ENCODE measurements at places on chromosomes 6 and 20.

GRCh38 chr20:37759052-37759553, 65.3 kb downstream of the CTNNBL1 start:
- no peak for DNase-seq

GRCh38 chr6:36794713-36795065, 44.6 kb downstream of the CPNE5 start:
- DNase-seq: no peak

GRCh38 chr6:84575264-84575663, 189.1 kb downstream of the TBX18 start:
- DNase-seq: no peak

DNA sequence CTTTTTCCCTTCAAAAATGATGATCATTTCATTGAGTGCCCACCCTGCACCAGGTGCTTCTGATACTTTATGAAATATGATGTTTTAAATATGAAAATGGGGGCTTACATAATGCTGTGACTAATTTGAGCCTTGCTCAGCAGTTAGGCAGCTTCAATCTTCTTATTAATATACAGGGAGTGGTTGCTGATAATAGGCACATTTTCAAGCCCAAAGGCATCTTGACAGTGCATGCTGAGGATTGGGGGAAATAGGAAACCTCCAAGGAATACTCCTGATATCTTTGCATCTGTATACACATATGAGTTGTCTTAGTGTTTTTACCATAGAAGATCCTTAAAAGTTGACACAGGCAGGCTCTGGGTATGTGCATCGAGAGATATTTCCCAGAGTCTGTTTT, 262.3 kb upstream of the SASH1 start:
- DNase-seq: no peak

GRCh38 chr6:163625265-163625664, 210.7 kb downstream of the QKI start:
- DNase-seq: no peak

DNA sequence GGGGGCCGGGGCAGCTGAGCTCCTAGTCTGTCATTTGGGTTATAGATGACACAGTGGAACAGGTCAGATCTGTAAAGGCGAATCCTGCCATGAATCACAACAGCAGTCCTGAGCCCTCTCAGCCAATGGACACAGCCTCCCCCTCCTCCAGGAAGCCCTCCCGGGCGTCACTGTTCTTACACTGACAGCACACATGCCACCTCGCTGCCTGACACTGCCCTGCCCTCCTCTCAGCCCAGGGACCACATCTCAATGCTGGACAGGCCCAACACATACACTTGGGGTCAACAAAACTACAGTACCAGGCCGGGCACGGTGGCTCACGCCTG, 26.8 kb downstream of the ZBTB46 start:
- DNase-seq: no peak

- DNase-seq: no peak
Measured at GRCh38 chr6:7956257-7956656, 45.7 kb upstream of the TXNDC5 start.

GRCh38 chr6:169277619-169278018, 24.0 kb upstream of the THBS2 start:
- DNase-seq: no peak

- no peak for DNase-seq
Measured at GRCh38 chr20:50572938-50573777, 63.0 kb downstream of the PTPN1 start.

- peak; percentile 46 for DNase-seq
Measured at GRCh38 chr6:141165002-141165665, 967.6 kb upstream of the GJE1 start.

DNA sequence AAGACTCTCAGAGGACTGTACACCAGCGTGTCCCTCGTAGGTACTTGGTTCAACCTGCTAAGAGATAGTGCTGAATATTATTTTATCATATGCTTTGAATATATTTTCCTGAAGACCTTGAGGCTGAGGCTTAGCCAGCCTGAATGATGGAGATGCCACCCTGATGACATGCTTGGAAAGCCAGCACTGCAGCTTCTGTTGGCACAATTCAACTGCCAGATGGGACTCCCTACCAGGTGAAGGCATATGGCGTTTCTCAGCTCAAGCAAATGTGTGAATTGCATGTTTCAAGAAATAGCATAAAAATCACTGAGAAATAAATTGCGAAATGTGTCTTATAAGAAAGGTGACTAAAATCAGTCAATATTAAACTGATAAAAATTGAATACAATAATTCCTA, 228.1 kb upstream of the CST7 start:
- no peak for DNase-seq

DNA sequence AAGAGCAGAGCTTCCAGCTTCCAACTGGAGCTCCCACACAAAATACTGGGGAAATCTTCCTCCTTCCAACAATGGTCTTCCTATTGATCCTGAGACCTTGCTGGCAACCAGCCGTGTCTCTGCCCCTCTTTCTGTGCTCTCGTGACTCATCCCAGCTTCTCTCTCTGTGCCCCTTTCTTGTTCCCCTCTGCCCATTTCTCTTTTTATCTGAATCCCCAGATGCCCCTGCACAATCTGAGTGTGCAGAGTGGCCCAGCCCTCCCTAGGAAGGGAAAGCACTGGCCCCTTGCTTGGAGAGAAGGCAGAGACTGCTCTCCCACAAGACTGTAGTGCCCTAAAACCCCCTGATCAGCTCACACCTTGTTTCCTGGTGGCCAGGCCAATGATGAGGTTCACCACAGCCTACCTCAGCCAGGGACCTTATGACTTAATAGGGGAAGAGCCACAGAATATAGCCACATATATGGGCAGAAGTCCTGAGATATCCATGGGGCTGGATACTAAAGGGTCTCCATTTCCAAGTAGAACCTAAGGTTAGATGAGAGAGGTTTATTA, 23.1 kb upstream of the MAS1L start:
- no peak for DNase-seq
